ENCODE measurements at places on chromosomes 7 and 10.

- DNase-seq = peak; percentile 17
Observed at GRCh38 chr7:129271500-129272355, 46.9 kb downstream of the AHCYL2 start.

DNA sequence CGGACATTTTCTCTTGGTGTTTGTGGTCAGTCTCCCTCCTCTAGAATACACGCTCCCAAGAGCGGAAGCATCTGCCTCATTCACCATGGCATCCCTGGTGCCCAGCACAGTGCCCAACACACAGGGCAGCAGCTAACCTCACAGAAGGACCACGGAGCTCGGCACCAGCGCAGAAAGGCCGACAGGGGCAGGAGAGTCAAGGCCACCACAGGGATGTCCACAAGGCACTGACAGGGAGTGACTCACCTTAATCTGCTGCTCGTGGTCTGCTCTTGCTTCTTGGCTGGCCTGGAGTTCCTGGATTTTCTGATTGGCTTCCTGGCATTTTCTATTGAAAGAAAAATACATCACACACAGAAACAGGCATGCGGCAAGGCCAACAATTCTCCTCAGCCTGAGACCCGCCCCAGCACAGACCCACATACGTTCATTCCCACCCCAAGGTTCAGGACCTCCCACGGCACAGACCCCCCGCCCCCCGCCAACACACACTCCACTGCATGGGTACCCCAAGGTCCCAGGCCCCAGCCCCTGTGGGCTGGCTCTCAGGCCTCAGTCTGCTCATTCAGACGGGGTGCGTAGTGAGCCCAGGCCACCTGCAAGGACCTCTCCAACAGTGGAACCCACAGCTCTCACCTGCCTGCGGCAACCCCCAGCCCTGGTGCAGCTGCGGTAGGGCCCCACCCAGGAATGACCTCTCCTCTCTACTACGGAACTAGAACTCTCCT lies 14.9 kb downstream of the MAD1L1 start:
- no peak for DNase-seq

- DNase-seq = no peak
Observed at GRCh38 chr7:47190462-47190861, 391.4 kb downstream of the TNS3 start.

DNA sequence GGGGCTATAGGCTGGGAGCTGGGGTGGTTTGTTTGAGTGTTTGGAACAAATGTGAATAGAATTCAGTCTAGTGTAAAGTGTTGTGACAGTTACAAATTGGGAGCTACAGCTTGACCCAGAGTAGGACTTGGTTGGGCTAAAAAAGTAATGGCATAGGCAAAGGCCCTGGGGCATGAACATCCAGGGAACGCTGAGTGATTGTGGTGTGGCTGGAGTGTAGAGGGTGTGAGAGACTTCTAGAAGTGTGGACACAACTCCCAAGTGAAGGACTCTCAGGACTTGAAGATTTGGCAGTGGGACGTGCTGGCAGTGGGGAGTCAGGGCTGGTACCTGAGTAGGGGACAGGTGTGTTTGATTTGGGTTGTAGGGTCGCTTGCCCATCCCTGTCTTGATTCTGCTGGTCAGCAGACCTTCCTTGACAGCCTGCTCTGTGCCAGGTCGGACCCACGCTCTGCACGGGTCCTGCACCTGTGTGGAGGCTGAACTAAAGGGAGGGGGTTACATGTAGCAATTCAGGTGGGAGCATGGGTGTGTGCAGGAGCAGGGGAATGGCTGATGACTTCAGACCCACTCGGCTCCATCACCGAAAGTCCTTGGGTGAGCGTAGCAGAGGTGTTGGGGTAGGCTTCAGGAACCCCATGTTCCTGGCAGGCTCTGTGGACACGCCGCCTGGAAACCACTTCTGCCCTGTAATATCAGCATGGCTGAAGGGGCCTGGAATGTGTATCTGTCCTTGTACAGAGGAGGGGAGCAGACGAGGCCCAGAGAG lies 43.3 kb downstream of the ZMIZ1 start:
- no peak for DNase-seq

- DNase-seq = no peak
Observed at GRCh38 chr7:93211228-93211818, 14.9 kb downstream of the HEPACAM2 start.

DNA sequence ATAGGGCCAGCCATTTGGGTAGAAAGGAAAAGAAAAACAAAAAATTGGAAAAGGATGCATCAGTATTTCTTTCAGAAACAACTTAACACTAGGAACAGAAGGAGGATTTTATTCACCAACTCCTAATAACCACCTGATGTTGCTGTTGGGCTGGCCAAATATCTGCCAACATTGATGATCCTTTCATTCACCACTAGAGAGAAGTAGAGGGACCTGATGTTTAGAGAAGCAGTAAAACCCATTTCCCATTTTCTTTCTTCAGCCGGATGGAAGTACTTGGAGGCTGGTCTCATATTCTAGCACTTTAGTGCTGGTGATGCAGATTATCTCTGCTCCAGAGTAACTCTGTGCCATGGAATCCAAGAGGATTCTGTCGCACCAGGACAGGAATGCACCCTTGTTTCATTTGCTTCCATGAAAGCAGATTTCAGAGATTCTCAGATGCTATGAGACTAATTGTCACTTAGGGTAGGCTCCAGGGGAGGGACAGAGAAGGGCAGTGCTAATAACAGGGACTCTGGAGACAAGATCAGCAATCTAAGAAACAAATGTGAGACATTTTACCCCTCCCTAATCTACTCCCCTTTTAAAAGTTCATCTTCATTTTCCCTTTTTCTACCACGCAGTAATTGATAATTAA lies 3.1 kb downstream of the KLLN start:
- DNase-seq = no peak

GRCh38 chr7:966291-967069 lies 8.9 kb downstream of the COX19 start:
- DNase-seq = no peak

DNA sequence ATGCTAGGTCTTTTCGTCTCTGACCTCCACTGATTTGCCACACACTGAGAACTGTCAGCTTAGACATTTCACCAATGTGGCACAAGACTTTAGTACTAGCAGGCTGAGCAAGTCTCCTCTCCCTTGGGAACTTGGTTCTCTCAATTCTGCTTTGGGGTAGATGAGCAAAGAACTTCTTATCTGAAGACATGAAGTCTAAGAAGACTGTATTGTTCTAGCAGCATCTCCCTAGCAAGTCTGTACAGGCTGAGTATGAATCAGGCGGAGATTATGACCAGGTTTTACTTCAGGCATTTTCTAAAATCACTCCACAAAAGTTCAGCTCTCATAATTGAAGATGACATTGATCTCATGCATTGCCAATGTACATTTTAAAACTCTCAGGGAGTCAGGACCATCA lies 23.8 kb upstream of the STN1 start:
- DNase-seq = no peak

DNA sequence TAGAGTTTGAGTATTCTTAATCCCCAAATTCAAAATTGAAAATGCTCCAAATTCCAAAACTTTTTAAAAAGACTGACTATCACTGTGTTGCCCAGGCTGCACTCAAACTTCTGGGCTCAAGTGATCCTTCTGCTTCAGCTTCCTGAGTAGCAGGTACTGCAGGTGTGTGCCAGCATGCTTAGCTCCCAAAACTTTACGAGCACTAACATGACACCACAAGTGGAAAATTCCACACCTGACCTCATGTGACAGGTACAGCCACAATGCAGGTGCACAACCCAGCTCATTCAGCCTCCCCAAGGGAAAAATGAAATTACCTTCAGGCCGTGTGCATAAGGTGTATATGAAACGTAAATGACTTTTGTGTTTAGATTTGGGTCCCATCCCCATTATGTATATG lies 16.5 kb downstream of the CDC123 start:
- DNase-seq = no peak

DNA sequence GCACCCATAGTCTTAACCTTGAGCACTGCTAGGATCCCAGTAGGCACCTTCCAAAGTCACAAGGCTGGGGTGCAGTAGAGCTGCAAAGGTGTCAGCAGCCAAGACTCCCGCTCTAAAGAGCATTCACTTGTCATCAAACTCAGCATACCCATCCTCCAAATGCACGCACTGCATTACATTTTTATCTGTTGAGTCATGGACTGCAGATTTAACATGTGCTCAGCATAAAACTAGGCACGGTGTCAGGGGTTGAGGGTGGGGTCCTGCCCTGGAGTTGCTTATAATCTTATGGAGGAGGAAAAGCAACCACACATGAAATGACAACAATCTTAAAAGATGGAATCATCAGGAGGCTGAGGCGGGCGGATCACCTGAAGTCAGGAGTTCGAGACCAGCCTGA lies 102.6 kb downstream of the PARP12 start:
- no peak for DNase-seq

DNA sequence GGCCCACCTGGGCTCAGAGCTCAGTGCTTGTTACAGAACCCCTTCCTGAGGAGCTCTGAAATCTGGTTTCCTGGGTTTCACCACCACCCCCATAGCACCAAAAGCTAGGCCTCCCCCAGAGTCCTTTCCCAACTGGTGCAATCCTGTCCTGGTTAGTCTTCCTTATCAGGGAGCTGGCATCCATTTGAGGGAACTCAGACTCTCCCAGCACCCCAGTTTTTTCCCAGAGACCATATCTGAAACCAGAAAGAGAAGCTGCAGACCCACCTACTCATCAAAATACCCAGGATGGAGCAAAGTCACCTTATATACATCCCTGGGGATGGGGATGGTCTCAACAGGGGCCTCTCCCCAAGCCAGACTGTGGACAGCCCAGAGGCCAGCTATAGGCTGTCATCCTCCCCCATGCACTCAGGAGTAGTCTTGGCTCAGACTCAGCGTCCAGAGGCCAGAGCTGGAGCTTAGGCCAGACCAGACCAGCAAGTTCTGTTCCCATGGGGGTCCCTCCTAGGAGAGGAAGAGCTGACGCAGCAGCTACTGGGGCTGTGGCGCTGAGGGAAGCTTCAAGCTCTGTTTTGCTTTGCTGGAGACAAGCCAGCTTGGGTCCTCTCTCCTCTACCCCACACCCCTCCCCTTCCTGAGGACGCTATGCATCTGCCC lies 3.0 kb downstream of the TBATA start:
- no peak for DNase-seq

DNA sequence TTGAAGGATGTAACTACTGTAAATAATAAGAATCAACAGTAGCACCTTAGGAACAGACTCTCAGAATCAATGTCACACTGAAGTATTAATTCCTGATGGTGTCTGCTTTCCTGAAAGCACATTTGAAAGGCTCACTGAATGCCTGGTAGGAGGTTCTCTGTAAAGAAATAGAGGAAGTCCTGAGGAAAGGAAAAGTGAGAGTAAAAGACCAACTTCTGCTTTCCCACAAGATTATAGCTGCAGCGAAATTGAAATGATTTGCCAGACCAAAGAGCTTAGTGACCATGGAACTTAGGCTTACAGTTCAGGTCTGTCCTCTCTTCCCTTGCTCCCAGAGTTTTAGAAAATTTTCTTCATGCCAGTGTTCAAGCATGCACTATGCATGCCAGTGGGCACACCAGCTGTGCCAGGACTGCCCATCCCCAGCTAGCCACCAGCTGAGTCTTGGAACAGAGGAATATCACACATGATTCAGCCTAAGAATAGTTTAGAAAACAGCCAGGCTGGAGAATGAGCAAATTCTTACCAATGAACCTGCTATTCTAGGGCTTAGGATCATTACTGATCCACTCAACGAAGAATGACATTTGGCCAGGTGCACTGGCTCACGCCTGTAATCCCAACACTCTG lies 123.2 kb downstream of the HERPUD2 start:
- DNase-seq = no peak

GRCh38 chr7:150867605-150868004 lies 15.3 kb downstream of the AOC1 start:
- DNase-seq = no peak

DNA sequence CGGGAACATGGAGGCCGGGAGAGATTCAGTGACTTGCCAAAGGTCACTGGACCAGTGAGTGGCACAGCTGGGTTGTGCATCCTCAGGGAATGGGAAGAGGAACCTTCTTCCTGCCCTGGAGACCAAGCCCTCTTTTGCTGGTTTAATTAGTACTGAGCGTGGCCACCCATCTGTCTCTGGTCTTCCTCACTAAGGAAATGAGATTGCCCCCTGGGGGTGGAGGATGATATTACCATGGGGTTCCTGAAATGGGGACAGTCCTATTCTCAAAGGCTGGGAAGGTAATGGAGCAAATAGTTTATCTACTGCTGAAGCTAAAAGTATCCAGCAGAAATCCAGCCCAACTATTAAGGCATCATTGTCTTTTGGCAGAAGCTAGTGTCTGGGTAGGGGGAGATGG lies 98.6 kb upstream of the FGFR2 start:
- no peak for DNase-seq

- no peak for DNase-seq
Observed at GRCh38 chr10:80544316-80544953, 6.7 kb downstream of the SH2D4B start.

GRCh38 chr7:64849250-64849923 lies 53.7 kb upstream of the ZNF273 start:
- no peak for DNase-seq

DNA sequence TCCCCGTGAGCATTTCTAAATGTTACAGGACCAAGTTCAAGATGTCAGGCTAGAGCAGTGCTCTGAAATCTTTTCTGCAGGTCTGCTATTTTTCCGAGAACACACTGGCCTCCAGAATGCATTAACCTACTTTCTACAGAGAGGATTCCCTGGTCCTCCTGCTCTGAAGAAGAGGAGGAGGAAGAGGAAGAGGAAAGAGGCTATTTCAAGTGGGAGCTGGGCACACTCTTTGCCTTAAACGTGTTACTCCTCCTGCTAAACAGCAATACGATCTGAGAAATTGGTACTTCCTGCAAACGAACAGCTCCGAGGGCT lies 157.4 kb downstream of the FRMD4A start:
- DNase-seq = no peak

- no peak for DNase-seq
Observed at GRCh38 chr10:45118929-45119328, 118.2 kb downstream of the ZNF22 start.

- DNase-seq = no peak
Observed at GRCh38 chr7:70539205-70539604, 592.7 kb upstream of the GALNT17 start.

- no peak for DNase-seq
Observed at GRCh38 chr10:34758447-34758996, 56.6 kb downstream of the PARD3 start.

GRCh38 chr7:68015122-68015977 lies 1018.7 kb downstream of the TYW1 start:
- no peak for DNase-seq
